ENCODE measurements at places on chromosomes 2 and 18.

DNA sequence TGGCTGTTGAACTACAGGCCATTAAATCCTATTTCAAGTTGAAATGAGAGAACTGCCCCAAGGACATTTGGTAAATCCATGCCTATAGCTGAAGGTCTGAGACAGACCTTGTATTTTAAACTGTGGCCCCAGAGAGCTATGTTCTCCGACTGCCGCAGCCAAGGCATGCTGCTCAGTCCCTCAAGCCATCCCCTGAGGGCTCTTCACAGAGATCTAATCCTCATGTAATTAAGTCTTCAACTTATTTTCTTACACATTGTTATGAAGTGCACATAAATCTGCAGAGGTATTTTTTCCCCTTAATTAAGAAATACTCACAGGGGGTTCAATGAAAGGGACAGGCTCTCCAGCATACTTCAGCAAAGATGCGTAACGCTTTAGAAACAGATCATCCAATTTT, 50.6 kb downstream of the ABCG8 start:
- no peak for DNase-seq

GRCh38 chr2:140658760-140659692, 1471.8 kb downstream of the LRP1B start:
- no peak for DNase-seq

GRCh38 chr2:59073286-59073685, 832.2 kb upstream of the FANCL start:
- DNase-seq = no peak

- no peak for DNase-seq
Measured at GRCh38 chr2:140593132-140593531, 1537.7 kb downstream of the LRP1B start.

- DNase-seq = no peak
Measured at GRCh38 chr2:72292433-72292832, 144.8 kb upstream of the CYP26B1 start.

GRCh38 chr2:81481994-81482368, 1177.4 kb upstream of the LRRTM1 start:
- DNase-seq = no peak

DNA sequence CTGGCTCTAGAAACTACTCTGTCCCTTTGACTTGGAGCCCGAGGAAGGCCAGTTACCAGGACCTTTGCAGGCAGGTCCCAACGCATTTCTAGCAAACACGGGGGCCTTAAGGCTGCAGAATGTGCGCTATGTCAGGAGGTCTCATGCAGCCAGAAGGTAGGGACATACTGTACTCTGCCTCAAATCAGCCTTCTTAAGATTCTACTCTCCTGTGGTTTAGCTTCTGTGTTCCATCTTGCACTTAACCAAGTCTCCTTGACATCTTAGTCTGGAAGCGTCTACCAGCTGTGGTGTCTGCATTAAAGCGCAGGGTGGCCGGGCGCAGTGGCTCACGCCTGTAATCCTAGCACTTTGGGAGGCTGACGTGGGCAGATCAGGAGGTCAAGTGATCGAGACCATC, 65.5 kb downstream of the STEAP3 start:
- no peak for DNase-seq

DNA sequence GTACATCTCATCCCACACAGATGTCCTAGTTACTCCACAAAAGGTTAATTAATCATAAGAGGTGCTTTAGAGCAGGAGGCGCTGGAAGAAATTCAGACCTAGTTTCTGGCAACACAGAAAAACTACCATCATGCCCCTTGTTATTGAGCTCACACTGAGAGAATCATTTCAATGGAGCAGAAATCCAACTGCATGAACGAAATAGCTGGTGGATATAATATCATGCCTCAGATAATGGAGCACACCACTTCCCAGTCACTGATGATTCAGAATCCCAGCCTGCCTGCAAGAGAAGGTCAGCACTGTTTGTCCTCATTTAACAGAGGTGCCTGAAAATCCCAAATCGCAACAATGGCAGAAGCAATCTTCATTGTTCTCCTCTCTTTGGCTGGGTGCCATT, 125.8 kb upstream of the CREB1 start:
- DNase-seq = no peak

DNA sequence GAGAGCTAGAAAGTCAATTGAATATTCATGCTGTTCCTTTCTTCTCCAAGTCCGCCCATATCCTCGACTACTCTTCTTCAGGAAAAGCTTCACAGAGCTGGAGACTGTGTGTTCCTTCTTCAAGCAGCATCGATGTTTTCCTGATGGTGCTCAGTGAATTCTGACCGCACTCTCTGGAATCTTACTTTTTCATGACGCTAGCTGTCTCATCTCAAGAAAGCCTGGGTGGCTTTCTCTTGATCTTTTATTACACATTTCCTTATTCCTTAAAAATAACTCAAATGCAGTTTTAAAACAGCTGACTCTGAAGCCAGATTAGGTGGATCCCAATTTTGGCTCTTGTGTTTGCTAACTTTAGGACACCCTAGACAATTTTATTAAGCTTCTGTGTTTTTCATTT, 1245.1 kb upstream of the LRRTM1 start:
- no peak for DNase-seq

GRCh38 chr18:23235336-23235735, 100.1 kb downstream of the CABLES1 start:
- DNase-seq = no peak

DNA sequence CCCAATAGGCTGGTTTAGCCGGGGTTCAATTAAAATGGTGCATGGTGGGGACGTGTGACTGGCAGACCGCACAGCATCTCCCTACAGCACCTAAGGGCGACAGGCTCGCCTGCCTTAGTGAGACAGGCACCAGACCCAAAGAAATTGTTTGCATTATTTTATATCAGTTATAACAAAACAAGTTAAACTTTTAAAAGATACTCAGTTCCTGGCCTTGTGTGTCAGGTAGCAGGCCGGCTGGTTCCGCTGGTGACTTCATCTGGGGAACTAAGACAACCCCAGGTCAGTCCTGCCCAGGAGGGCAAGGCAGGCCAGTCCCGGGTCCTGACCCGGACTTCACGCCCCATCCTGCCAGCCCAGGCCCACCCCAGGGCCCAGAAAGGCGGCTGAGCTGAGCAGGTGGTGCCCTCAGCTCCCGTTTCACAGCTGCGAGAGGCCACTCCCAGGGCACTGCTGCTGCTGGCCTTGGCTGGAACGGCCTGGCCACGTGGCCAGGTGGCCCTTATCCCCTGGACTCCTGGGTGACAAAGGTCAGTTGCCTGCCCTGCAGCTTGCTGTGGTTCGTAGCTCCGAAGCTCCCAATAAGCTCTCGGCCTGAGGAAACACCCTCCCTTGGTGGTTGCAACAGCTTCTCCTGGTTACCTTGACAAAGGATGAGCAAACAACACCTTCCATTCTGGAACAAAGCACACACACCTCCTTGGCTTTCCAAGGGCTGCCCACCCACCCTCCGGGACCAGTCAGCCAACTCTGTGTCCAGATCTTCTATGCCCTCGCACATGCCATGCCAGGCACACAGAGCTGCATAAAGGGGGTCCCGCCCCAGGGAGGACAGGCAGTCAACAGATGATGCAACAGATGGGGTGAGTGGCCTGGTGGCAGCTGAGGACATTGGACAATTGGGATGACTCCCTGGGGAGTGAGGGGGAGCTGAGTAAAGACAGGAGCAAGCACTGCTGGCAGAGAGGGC, 11.3 kb upstream of the AGXT start:
- no peak for DNase-seq

- DNase-seq = no peak
Measured at GRCh38 chr2:75088791-75089190, 110.5 kb downstream of the TACR1 start.

DNA sequence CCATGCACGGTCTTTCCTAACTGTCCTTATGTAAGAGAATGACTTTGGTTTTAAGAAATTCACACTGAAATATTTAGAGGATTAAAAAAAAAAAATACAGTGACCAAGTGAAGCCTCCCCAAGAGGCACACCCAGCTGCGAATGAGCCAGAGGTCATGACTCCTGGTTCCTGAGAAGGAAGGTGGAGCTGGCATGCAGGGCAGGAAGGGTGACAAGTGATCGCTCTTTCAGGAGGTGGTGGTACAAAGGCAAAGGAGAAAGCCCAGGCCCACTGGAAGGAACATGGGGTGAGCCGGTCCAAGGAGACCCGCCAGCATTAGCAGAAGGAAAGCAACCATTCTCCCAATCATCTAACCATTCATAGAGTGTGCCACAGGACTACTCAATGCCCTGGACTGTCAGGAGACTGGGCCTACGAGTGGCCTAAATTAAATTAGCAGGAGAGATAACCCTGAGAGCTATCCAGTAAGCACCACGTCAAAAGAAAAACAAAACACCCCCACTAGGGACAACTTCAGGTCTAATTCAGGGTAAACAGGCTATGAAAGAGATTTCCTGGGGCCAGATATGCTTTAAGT, 7.8 kb downstream of the INO80C start:
- no peak for DNase-seq

GRCh38 chr2:30865243-30865642, 58.0 kb upstream of the CAPN13 start:
- DNase-seq = no peak

DNA sequence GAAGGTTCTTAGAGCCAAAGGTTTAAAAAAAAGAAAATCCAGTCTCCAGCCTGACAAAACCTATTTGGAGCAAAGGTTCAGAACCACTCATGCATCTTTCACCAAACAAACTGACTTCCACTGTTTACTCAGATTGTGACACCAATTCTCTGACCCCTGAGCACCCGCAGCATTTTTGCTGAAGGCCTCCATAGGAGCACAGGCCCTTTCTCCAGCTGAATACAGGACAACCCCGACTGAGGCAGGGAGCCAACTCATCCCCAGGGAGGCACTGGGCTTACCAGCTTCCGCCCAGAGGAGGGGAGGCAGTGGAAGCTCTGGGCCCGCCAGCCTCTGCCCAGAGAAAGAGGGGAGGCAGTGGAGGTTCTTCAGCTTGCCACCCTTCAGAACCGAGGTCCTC, 51.0 kb upstream of the CNGA3 start:
- no peak for DNase-seq

DNA sequence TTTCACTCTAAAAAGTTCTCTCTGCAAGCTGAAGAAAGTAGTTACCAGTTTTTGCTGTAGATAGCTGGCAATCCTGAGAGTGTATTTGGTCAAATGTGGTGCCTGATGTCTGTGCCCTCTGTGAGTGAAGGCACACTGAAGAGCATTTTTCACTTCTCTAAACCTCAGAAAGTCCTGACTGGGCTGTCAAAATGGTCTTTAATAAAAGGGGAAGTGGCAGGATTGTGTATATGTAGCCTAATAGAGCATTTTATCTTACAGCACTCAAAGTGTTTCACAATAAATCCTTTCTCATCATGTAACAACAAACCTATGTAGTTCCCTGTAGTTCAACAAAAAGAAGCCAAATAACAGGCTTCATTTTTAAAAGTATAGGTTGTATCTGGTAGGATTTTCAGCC, 1552.3 kb upstream of the SLC39A10 start:
- no peak for DNase-seq

GRCh38 chr2:45909677-45910191, 258.3 kb downstream of the PRKCE start:
- DNase-seq = no peak

DNA sequence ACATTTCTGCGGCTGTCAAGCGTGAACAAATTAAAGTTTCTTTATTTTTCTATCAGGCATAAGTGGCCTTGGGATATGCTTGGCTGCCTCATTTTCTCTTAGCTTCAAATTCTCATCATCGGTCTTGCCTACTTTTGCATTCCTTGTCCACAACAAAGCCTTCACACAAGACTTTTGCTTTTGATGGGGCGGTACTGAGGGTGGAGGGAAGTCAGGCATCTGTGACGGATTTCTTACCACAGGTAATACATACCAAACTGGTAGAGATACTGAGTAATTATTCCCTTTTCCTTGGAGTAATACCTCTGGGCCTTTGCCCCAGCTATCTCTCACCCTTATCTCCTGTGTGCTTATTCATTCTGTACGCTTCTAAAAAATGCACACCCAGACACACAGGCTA, 468.3 kb upstream of the RGPD4 start:
- DNase-seq = no peak

DNA sequence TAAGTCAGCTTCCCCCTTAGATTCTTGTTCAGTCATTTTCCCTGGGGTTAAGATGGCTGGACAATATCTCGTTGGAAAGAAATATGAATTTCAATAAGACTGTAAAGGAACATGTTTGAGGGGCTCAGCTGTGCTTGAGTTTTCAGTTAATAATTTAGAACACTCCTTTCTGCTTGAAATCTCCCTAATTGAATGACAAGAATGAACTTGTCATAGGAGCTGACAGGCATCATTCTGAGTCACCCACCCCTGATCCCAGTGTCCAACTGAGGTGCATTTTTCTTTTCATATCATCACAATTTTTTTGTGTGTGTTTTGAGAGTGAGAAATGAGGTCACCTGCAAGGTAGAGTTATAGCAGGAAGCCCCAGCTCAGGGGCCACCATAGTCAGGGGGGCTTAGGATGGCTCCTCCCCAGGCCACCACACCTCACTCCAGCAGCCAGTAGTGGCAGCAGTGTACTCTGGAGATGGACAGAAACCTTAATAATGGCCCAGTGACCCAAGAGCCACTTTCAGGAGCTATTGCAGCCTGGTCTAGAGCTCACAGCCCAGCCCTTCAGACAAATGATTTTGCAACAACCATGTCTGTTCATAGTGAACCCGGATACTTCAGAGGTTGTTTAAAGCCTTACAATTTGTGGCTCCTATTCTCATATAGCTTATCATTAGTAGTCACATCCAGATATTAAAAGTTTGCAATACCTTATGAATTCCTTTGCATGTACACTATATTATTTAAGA, 174.5 kb downstream of the MAIP1 start:
- no peak for DNase-seq
